GM23248 (cell line): ENCODE measurements at places on chromosomes 2 and 18. TPM values are rescaled to one million over a fixed set of nuclear protein-coding genes. Genes with fewer than 3 reads are reported as not detected.

The KCNK3 gene
- total RNA-seq: not detected in 2 replicates

- DNase-seq: peak; percentile 80
Observed at GRCh38 chr2:195659982-195660890, 3.2 kb downstream of the SLC39A10 start.

The MCEE gene
- 16.5 and 21.1 TPM in 2 replicates for total RNA-seq

The CNTNAP5 gene
- not detected in 2 replicates for total RNA-seq

DNA sequence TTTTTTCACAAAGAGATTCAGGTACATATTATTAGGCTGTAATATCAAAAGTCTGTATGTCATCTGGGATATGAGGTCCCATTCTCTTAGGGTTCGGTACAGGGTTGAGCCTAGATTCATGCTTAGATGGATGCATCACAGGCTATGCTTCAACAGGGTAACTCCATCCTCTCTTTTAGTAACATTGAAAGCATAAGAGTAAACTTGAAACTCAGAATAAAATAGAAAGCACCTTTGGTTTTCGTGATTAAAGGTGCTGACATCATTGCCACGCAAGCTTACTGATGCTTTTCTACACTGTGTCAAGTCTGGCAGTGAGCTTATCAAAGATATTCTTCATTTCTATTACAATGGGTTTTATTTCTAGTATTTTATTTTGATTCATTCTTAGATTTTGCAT is 419.1 kb upstream of the DSEL start:
- DNase-seq: no peak

- peak; percentile 68 for DNase-seq
Observed at GRCh38 chr2:212145121-212145520, 393.5 kb downstream of the ERBB4 start.

GRCh38 chr2:19632403-19632991 is 269.3 kb downstream of the TTC32 start:
- peak; percentile 61 for DNase-seq

DNA sequence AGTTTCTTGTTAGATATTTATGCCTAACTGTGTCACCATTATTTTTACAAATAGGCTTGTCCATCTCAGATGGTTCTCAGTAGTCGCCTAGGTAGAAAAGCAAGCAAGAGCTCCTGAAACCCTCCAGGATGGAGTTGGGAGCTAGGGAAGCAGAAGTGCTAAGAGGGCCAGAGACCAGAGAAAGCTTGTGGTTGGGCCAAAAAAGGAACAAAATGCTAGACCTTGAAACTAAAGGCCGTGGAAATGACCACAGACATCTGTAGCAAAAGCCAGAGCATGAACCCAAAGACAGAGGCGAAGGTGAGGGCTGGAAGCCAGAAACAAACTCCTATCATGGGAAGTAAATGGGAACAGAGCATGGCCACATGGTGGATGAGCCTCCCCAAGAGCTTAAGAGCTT is 29.9 kb upstream of the RMDN2 start:
- DNase-seq: no peak

- DNase-seq: no peak
Observed at GRCh38 chr18:78480262-78481054, 499.2 kb upstream of the SALL3 start.

DNA sequence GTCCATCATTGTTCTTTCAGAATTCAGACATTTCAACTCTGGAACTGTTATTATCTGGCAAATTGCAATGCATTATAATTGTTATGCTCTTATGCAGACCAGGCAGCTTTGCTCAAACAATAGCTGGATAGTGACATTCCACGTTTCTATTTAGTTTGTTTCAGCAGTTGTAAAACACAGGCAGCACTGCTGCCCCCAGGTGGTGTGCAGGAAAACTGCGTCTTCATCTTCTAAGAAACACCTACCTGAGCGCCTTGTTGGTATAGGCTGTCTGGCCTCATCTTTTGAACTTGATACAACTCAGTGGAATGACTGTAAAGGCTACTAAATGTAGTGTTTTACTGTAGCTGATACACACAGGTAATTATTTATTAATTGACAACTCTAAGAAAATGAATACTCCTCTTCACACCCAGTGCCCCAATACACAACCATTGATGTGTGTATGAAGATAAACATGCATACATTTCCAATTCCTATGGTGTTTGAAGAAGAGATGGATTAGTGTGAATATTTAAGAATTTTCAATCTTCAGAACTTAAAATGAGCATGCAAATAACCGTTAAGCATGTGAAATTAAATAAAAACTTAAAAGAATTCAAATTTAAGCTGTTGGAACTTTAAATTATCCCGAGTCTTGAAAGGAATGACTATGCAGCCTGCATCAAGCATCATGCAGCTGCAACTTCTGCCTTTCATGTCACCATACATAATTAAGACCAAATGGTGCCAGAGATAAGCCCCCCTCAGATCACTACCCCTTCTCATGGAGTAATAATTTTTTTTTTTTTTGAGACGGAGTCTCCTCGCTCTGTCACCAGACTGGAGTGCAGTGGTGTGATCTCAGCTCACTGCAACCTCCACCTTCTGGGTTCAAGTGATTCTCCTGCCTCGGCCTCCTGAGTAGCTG is 85.6 kb downstream of the CD8B2 start:
- peak; percentile 29 for DNase-seq

- no peak for DNase-seq
Observed at GRCh38 chr2:106882673-106883072, 3.3 kb downstream of the ST6GAL2 start.

GRCh38 chr2:32770360-32770759 is 142.5 kb downstream of the TTC27 start:
- no peak for DNase-seq

DNA sequence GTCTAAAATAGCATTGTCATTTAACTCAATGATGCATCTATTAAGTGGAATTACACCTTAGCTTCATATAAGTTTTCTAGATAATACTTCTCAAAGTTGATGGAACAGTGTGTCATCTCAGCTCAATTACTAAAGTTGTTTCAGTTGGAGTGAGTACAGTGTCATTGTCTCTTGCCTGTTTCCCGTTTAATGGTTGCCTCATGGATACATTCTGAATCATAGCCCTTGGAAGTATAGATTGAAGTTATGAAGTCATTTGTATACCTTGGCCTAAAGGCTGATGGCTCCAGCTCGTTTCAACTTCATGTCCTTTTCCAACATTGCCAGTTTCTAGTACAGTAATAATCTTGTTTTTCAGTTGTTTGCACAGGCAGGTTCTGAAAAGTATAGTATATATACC is 130.5 kb upstream of the NOSTRIN start:
- peak; percentile 43 for DNase-seq

GRCh38 chr2:172736424-172737174 is 954 bp downstream of the RAPGEF4 start:
- DNase-seq: no peak

DNA sequence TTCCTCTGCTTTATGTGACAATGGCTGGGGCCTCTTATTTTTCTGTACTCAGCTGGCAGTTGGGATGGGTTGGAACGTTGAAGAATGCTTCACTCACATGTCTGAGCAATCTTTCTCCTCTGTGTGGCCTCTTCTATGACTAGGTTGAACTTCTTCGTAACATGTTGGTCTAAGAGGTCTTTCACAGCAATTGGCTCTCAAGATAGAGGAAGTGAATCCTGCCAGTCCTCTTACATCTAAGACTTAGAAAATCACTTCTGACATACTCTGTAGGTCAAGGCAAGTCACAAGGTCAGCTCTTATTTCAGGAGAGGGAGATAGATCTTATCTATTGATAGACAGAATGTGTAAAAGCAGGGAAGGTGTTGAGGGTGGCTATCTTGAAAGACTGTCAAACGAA is 174.1 kb downstream of the NYAP2 start:
- DNase-seq: no peak

GRCh38 chr2:143802242-143802641 is 673.0 kb downstream of the ARHGAP15 start:
- peak; percentile 55 for DNase-seq

GRCh38 chr2:229256376-229256775 is 14.7 kb downstream of the PID1 start:
- no peak for DNase-seq

- DNase-seq: peak; percentile 3
Observed at GRCh38 chr2:22281033-22281432, 1103.9 kb upstream of the KLHL29 start.

DNA sequence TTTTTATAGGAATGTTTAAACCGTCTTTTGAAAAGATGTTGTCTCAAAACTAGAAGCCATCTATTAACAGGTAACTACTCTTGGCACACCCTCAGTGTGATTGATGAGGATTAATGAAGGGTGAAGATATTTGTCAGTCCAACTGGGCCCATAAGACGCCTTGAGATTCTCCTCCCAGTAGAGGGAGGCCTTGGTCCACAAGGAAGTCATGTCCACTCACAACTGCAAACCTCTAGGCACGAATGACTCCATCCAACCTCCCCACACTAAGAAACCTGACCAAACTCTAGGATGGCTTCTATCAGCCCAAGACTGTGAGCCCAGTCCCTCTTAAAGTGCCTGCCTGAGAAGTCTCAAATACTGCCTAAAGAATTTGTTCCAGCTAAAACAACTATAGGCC is 19.2 kb upstream of the GRP start:
- DNase-seq: peak; percentile 41

DNA sequence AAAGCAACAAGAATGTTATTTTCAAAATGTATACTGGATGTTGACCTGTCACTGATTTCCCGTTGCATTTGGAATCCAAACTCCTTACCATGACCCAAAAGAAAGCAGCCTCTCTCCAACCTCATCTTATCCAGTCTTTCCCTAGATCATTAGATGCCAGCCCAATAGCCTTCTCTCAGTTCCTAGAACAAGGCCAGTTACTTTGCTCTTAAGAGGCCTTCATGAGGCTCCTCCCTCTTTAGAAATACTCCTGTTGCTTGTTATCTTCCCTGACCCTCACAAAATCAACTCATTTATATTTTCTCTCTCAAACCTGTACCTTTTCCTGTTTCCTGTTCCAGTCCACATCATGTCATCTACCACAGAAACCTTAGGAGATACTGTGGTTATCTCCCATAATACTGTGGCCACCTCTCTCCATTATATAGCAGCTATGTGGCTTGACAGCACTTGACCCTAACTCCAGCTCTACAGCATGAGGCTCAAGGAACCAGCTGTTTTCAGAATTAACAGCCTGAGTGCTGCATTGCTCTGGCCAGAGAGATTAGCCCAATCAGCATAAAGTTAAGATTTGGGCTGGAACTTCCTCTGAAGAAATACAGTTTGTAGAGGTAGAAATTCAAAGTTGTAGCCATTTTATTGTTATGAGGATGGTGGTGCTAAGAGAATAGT is 22.8 kb downstream of the SRBD1 start:
- no peak for DNase-seq

The FAM237A gene
- not detected in 2 replicates for total RNA-seq

The COPS8 gene
- total RNA-seq: 145 and 148 TPM in 2 replicates

- no peak for DNase-seq
Observed at GRCh38 chr18:23752363-23752762, 63.1 kb downstream of the LAMA3 start.
